ENCODE measurements at places on chromosomes 6 and 20.

GRCh38 chr20:9255171-9255570 lies 186.3 kb downstream of the PLCB4 start:
- no peak for DNase-seq

- peak; percentile 42 for DNase-seq
Measured at GRCh38 chr6:166589337-166589731, 2.9 kb upstream of the RAMACL start.

DNA sequence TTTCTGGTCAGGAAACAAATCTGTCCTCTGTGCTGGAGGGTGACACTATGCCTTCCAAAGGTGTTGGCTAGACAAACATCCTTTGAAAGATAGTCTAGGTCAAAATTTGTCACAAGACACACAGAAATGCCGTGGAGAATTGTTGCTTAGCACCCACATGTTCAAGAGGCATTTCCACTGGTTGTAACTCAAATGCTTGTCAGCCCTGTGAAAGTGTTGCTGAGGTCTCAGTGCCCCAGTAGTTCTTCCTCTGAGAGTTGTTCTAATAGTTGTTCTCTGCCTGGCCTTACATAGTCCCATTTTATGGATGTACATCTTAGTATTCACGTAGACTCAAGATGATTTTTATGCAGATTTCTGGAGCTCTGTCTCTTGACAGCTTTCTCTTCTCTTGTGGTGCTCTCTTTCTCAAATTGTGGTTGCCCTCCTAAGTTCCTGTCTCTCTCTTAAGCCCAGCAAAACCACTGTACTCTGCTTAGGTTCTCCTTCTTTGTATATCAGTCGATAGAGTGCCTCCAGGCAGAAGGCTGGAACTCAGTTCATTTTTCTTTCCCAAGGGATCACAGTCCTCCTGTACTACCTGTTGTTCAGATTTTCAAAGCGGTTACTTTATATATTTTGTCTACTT lies 39.5 kb upstream of the REV3L start:
- DNase-seq = no peak

DNA sequence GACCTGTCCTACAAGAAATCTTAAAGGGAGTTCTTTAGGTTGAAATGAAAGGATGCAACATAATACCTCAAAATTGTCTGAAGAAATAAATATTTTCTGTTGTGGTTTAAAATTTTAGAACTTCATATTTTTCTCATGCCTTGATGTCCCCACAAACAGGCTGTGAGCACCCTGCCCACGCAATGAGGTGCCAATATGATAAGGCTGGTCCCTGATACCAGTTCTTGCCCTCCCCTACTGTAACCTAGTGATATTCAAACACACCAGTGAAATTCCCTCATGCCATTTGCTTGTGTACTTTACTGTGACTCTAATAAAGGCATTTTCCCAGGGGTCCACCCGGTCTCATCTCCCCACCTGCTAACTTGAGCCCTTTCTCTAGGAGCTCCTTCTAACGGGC lies 67.3 kb upstream of the SIRPG start:
- DNase-seq = no peak
